ENCODE measurements at places on chromosomes 13 and 19. TPM values are rescaled to one million over a fixed set of nuclear protein-coding genes. Genes with fewer than 3 reads are reported as not detected.

- no peak for DNase-seq
Observed at GRCh38 chr13:35909837-35910540, 221.2 kb downstream of the DCLK1 start.

DNA sequence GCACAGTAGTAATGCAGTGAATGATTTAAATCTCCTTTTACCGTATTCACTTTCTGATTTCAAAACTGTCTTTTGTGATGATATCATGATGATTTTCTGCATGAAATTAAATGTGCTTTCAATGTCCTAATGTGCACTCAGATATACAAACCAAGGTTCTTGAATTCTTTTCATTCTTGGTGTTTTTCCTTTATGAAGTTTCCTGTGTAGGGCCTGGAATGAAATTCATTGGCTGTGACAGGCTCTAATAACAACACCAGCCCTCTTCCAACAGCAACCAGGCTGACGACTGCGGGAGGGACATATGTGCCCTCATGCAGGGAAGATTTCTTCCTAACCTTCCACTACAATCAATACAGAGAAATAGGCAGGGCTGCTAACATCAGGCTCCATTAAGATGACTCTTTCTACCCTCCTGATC, 1052.0 kb downstream of the DIAPH3 start:
- no peak for DNase-seq

GRCh38 chr13:74158571-74159352, 24.6 kb upstream of the KLF12 start:
- DNase-seq = no peak

GRCh38 chr19:2479556-2480194, 3.7 kb downstream of the GADD45B start:
- DNase-seq = no peak

GRCh38 chr13:95509521-95510310, 42.8 kb upstream of the CLDN10 start:
- DNase-seq = no peak

DNA sequence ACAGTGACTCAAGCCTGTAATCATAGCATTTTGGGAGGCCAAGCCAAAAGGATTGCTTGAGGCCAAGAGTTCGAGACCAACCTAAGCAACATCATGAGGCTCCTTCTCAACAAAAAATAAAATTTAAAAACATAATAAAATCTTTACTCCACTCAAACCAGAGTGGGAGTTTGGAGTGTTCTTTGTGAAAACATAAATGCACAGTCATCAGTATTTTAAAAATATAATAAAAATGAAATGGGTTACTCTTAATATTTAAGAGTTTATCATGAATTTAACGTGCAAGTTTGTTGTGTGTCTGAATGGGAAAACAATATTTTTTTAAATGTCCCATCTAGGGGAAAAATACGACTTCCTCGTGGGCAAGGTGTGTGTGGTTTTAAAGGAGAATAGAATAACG, 78.6 kb upstream of the STARD13 start:
- DNase-seq = no peak

- no peak for DNase-seq
Observed at GRCh38 chr13:44814836-44815235, 174.4 kb downstream of the NUFIP1 start.

DNA sequence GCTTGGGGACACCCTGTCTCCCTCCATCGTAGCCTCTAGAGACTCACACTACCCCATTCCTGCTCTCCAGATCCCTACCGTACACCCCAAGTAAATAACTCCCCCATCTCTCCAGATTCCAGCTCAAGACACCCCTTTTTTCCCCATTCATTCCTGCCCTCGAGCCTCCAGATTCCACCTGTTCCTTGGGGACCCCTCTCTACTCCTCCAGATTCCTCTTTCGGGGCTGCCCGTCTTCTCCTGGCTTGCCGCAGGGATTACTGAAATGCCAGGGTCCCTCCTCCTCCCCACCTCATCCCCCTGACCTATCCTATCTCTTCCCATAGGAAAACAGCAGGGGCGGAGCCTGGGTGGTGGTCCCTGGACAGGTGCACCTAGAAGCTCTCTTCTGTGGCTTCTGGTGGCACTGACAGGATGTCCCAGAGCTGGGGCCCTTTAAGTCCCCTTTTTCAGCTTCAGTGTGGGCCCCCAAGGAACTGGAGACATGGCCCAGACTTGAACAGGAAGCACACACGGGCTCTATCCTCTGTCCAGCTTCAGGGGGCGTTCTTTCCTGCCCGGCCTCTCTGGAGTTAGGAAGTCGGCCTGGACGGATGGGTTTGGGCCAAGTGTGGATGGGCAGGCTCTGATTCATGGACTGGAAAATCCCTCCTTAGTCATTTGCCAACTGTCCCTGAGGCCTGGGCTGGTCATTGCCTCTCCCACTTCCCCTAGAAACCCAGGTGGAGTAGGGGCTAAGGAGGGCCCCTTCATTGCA, 1.2 kb downstream of the ZSWIM4 start:
- DNase-seq = no peak

CHMP2A gene
- total RNA-seq = 69.5 TPM

SHISA7 gene
- not detected for total RNA-seq

TEX101 gene
- not detected for total RNA-seq

IZUMO2 gene
- not detected for total RNA-seq

GAPDHS gene
- total RNA-seq = not detected
